ENCODE measurements at places on chromosomes 3 and 15. TPM values are rescaled to one million over a fixed set of nuclear protein-coding genes. Genes with fewer than 3 reads are reported as not detected.

GRCh38 chr15:31212326-31213080 lies 111.0 kb upstream of the TRPM1 start:
- DNase-seq, result no peak
- H3K36me3 ChIP-seq, result no peaks in the 10 kb centered on the region
- H3K4me3 ChIP-seq, result no peak overlapping the region
- peaks cover 17% of the 10 kb centered on the region for H3K4me1 ChIP-seq
- no peaks in the 10 kb centered on the region for H3K27me3 ChIP-seq

GRCh38 chr3:179373938-179374337 lies 26.4 kb downstream of the MFN1 start:
- H3K36me3 ChIP-seq, result peaks cover 65% of the 10 kb centered on the region
- no peaks in the 10 kb centered on the region for H3K27me3 ChIP-seq
- DNase-seq, result no peak
- no peak overlapping the region for H3K4me3 ChIP-seq

- no peak for DNase-seq
- no peaks in the 10 kb centered on the region for H3K36me3 ChIP-seq
- peak overlapping the region; percentile 39 for H3K27ac ChIP-seq
- no peak overlapping the region for H3K4me3 ChIP-seq
- H3K4me1 ChIP-seq, result peaks cover 12% of the 10 kb centered on the region
Measured at GRCh38 chr3:73056014-73056844, 5.2 kb upstream of the EBLN2 start.

DNA sequence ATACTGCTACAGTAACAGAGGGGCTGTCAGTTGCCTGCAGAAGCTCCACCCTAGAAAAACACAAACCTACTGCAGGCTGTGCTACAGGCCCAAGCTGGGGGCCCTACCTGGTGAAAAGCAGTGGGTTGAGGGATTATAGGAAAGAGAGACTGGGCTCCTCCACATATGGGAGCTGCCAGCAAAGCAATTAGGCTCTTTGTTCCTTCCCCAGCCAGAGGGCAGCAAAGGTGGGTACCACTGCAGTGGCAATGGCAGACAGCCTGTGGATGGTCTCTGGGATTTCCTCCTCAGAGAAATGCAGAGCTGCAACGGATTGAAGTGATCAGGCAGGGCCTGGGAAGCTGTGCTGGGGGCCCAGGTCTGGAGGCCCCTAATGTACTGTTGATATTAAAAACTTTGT lies 19.1 kb upstream of the DNAAF4 start:
- DNase-seq, result no peak
- no peak overlapping the region for H3K4me3 ChIP-seq
- H3K4me1 ChIP-seq, result no peaks in the 10 kb centered on the region
- no peaks in the 10 kb centered on the region for H3K27me3 ChIP-seq
- H3K27ac ChIP-seq, result no peak overlapping the region
- no peaks in the 10 kb centered on the region for H3K36me3 ChIP-seq

DNA sequence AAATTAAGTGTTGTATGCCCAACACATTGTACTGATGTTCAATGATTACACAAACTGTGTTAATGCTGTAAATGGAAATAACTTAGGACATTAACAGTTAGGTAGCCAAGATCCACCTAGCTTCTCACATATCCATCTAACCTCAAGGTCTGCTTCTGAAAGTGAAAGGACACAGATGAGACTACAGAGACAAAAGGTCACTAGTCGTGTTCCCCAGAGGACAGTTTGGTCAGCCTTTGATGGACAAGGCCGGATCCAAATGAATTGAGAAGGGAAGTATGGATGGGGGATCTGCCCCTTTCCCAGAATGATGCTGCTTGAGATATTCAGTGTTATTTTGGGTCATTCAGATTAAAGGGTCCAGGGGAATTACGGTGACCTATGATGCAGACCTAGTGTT lies 17.2 kb downstream of the ALDH1A2 start:
- no peaks in the 10 kb centered on the region for H3K4me1 ChIP-seq
- no peak overlapping the region for H3K4me3 ChIP-seq
- DNase-seq, result no peak
- peaks cover 18% of the 10 kb centered on the region for H3K27me3 ChIP-seq

The PLSCR4 gene
- 147 TPM for total RNA-seq

- H3K4me1 ChIP-seq, result no peaks in the 10 kb centered on the region
- no peaks in the 10 kb centered on the region for H3K36me3 ChIP-seq
- H3K27ac ChIP-seq, result no peak overlapping the region
- no peak for DNase-seq
Measured at GRCh38 chr15:58437531-58438105, 5.8 kb downstream of the LIPC start.

GRCh38 chr15:33191591-33191990 lies 2.9 kb downstream of the FMN1 start:
- no peak overlapping the region for H3K4me3 ChIP-seq
- DNase-seq, result no peak
- no peak overlapping the region for H3K27ac ChIP-seq
- H3K4me1 ChIP-seq, result no peaks in the 10 kb centered on the region

GRCh38 chr15:69601711-69602504 lies 149.3 kb downstream of the RPLP1 start:
- no peak overlapping the region for H3K4me3 ChIP-seq
- DNase-seq, result no peak
- no peaks in the 10 kb centered on the region for H3K36me3 ChIP-seq
- no peaks in the 10 kb centered on the region for H3K27me3 ChIP-seq
- no peak overlapping the region for H3K27ac ChIP-seq

GRCh38 chr3:142929109-142929508 lies 34.4 kb downstream of the PAQR9 start:
- H3K4me1 ChIP-seq, result no peaks in the 10 kb centered on the region
- no peak overlapping the region for H3K4me3 ChIP-seq
- H3K27me3 ChIP-seq, result no peaks in the 10 kb centered on the region
- H3K36me3 ChIP-seq, result no peaks in the 10 kb centered on the region
- DNase-seq, result no peak
- no peak overlapping the region for H3K27ac ChIP-seq

- H3K4me3 ChIP-seq, result no peak overlapping the region
- H3K27me3 ChIP-seq, result no peaks in the 10 kb centered on the region
- no peak overlapping the region for H3K27ac ChIP-seq
- DNase-seq, result no peak
Measured at GRCh38 chr15:86327230-86327865, 247.7 kb downstream of the AGBL1 start.

The KBTBD13 gene
- not detected for total RNA-seq
